ENCODE measurements at places on chromosomes 2 and 18. TPM values are rescaled to one million over a fixed set of nuclear protein-coding genes. Genes with fewer than 3 reads are reported as not detected.

Gene TBR1
- 0.04 TPM for total RNA-seq

Gene ALS2
- 12.4 TPM for total RNA-seq

Gene CCNYL1
- 4.0 TPM for total RNA-seq

Gene NYAP2
- not detected for total RNA-seq

DNA sequence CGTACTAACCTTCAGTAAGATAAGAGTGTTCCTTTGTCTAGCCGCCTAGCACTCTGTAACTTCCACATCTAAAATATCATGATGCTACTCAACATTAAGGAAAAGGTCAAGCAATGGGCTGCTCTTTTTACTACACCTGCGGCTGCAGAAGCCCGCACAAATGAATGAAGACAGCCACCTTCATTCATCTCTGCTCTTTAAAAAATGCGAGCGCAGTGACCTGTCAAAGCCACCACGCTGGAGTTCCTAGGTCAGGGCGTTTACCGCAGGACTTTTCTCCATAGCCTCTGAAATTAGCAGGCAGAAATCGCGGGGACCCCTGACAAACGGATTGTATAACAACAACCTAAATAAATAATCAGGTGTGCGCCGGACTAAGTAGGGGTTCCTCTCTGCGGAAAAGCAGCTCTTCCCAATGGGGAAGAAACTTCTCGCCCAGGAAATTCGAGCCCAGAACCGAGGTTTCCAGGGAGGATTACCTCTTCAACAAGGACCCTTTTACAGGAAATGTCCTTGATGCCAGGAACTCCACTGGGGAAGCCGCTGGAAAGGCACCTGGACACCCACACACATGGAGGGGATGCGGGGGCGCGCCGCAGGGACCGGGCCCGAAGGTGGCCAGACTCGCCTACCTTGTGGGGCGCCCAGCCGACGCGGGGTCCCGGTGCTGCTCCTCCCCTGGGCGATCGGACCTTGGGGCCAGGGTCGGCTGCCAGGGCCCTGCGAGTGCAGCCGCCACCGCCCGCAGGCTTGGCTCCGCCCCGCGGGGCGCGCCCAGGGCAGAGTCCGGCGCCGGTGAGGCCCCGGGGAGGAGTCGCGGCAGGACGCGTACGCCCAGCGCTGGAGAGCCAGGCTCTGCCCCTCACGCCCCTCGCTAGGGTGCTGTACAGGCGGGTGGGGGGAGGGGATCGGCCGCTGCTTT, at the start of gene CCDC68:
CCDC68 (minus strand) TSS at position 758 of the 922 bp plus-strand sequence. CDS start 16,670 bp downstream, outside the sequence.
- no peak for DNase-seq

- DNase-seq = no peak
These were observed 124.1 kb upstream of the SLC38A11 start for GRCh38 chr2:165079432-165079831.

- DNase-seq = no peak
These were observed 12.1 kb downstream of the AQP4 start for GRCh38 chr18:26853401-26853800.

GRCh38 chr2:233311241-233311926, 3.8 kb downstream of the SAG start:
- no peak for DNase-seq

- no peak for DNase-seq
These were observed 84.7 kb downstream of the RBMS1 start for GRCh38 chr2:160408959-160409291.

- no peak for DNase-seq
These were observed 547.3 kb upstream of the VWC2L start for GRCh38 chr2:213863541-213863940.

GRCh38 chr18:61957801-61958516, 65.2 kb upstream of the RNF152 start:
- DNase-seq = no peak

DNA sequence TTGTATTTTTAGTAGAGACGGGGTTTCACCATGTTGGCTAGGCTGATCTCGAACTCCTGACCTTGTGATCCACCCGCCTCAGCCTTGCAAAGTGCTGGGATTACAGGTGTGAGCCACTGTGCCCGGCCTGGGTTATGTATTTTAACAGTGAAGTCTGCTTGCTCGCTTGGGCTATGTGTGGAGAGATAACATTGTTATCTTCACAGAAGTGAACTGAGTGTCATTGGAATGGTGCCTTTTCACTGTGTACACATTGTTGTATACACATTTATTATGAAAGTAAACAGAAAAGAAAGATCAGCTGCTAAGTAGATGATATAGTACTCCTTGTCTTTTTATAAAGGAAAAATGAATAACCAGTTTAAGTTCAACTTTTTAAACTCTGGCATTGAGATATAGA, 30.4 kb downstream of the RNF138 start:
- DNase-seq = no peak

DNA sequence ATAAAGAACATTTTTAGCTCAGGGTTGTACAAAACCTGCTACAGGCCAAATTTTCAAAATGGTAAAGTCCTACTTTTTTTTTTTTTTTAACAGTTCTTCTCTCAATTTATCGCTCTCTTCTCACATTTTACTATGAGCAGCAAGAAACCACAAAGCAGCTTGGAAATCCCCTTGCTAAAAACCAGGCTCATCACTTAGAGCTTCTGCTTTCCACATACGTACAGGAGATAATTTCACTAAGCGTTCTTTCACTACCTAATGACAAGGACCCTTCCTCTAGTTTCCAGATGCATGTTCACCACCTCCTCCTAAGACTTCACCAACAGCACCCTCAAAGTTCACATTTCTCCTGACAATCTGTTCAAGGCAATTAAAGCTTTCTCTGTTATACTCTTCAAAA, 294.9 kb upstream of the CYRIA start:
- no peak for DNase-seq

All from activated CD4-positive, alpha-beta T cell treated with anti-CD3 and anti-CD28 coated beads for 36 hours (primary cell).